Aorta (tissue), 5 donors: ENCODE measurements at places on chromosomes 13 and 19.
A peak's percentile ranks its signal among the peaks of the same experiment; 100 is the strongest.

GRCh38 chr13:109883181-109884180 lies 97.1 kb upstream of the IRS2 start:
- DNase-seq, result no peak

GRCh38 chr13:102028868-102029267 lies 373.0 kb downstream of the FGF14 start:
- no peak for DNase-seq

GRCh38 chr19:8340341-8341096 lies 2.5 kb downstream of the KANK3 start:
- DNase-seq, result no peak

GRCh38 chr19:39467941-39468340 lies 12.7 kb upstream of the TIMM50 start:
- DNase-seq, result no peak

GRCh38 chr13:83498481-83499190 lies 383.6 kb downstream of the SLITRK1 start:
- no peak for DNase-seq

- DNase-seq, result no peak
These were observed 9.6 kb upstream of the METTL21C start for GRCh38 chr13:102704238-102705058.

DNA sequence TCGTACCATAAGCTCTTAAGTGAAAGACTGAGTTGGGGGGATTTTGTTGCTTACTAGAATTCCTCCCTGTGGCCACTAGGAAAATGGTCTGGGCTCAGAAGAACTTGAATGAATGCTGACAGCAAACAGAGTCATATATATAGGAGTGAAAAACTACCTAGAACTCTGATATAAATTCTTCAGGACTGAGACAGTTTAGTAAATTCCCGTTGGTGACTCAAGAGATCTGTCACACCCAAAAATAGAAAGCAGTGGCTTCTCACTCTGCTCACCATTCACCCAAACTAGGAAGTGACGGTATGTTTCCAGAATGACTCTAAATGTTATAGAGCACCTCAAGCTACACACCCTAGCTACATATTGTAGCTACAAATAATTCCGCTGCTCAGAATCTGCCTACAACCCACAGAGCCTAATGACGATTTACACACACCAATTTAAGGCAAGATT lies 116.2 kb downstream of the TBC1D4 start:
- no peak for DNase-seq

DNA sequence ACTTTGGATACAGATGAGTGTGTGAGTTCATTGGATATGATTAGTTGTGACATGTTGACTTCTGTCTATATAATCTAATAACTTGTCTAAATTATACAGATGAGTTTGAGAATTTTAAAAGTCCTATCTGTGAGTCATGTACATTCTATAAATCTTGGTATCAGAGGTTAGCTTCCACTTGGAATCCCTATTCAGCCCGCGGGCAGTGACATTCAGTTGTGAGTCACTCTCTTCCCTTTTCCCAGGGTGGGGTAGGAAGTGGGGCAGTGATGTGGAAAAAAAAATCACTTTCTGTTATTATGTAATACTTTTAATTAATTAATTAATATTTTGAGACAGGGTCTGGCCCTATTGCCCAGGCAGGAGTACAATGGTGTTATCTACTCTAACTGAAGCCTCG lies 33.0 kb upstream of the ZNF808 start:
- DNase-seq, result no peak

- no peak for DNase-seq
These were observed 58.9 kb downstream of the RAP2A start for GRCh38 chr13:97492684-97493371.

GRCh38 chr19:10193790-10194499 lies 808 bp downstream of the DNMT1 start:
- DNase-seq, result no peak

GRCh38 chr19:29878973-29879654 lies 62.9 kb upstream of the URI1 start:
- peak; percentile 78 for DNase-seq

DNA sequence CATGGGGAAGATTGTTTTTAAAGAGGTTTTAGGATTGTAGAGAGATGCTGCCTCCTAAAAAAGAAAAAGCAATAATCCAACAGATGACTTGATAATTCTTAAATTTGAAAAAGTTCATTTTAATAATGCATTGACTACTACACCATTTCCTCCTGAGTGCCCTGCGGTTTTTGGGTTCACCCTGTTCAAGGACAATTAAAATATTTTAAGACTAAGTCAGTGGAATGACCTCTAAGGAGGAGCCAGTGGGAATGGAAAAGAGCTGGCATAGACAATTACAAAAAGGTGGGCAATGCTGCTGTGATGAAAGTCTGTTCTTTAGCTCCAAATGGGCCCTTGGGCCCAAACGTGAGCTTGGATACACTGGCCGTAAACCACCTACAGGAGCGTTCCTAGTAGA lies 217.8 kb downstream of the LHFPL6 start:
- no peak for DNase-seq

- DNase-seq, result no peak
These were observed 953 bp downstream of the DZIP1 start for GRCh38 chr13:95643571-95643935.

- no peak for DNase-seq
These were observed 194.3 kb downstream of the DLEU7 start for GRCh38 chr13:50649211-50649610.

DNA sequence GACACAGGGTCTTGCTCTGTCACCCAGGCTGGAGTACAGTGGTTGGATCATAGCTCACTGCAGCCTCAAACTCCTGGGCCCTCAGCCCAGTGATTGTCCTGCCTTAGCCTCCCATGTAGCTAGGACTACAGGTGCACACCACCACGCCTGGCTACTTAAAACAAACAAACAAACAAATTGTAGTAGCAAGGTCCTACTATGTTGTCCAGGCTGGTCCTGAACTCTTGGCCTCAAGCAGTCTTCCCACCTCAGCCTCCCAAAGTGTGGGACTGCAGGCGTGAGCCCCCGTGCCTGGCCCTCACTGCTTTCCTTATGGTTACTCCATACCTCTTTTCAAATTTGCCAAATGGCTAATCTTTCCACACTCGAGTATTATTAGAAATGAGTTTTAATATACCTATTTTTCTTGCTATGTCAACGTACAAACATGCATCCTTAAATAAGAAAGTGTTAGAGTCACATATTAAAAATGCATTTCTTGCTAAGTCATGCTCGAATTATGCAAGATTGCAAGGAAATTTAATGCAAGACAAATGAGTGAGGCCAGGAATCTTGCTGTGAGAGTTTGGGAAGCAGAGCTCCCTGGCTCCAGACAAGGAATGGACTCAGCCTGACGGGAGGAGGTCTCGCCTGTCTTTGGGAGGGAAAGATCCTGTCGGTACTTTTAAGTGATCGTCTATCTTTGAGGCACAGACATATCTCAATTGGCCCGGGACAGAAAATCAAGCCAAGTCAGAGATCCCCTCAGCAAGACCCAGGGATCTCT lies 39.4 kb downstream of the RFX2 start:
- DNase-seq, result peak; percentile 75

- DNase-seq, result peak; percentile 90
These were observed 17.5 kb downstream of the SYDE1 start for GRCh38 chr19:15124572-15125231.

- no peak for DNase-seq
These were observed 367.9 kb downstream of the LIG4 start for GRCh38 chr13:107847406-107847805.

- DNase-seq, result no peak
These were observed 31.1 kb upstream of the ZNF599 start for GRCh38 chr19:34804115-34804514.

- no peak for DNase-seq
These were observed 122.9 kb downstream of the OLFM4 start for GRCh38 chr13:53151336-53152056.

GRCh38 chr13:74270018-74270417 lies 135.8 kb upstream of the KLF12 start:
- no peak for DNase-seq

GRCh38 chr19:51196181-51196580 lies 28.7 kb upstream of the CD33 start:
- no peak for DNase-seq

- no peak for DNase-seq
These were observed 113.7 kb downstream of the RFC3 start for GRCh38 chr13:33931397-33932311.

DNA sequence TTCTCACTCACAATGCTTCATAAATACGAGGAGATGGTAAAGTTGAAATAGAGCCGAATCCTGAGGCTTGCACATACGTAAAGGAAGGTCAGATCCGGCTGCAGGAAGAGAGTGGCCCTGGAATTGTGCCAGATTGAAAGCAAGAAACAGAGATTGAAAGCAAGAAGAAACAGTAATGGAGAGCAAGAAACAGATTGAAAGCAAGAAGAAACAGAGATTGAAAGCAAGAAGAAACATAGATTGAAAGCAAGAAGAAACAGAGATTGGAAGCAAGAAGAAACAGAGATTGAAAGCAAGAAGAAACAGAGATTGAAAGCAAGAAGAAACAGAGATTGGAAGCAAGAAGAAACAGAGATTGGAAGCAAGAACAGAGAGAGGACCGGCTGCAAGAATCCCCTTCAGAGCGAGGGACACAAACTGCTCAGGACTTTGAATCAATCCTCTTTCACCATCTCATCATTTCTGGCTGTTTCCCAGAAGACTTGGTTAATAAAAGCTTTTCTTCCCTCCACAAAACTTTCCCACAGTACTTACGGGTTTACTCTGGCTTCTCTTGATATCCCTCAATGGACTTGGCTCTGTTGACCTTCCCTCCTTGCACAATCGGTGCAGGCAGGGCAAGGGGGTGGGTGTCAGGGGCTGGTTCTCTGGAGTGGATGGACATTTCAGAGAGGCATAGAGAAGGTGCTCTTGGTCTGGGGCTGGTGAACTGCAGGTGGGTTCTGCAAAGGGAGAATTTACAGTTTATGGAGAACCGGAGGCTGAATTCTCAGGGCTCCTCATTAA lies 25.5 kb downstream of the OR7A5 start:
- no peak for DNase-seq

- DNase-seq, result no peak
These were observed 136.7 kb downstream of the ZDHHC20 start for GRCh38 chr13:21322327-21322965.

GRCh38 chr19:6038634-6039405 lies 60.9 kb upstream of the RANBP3 start:
- DNase-seq, result no peak

DNA sequence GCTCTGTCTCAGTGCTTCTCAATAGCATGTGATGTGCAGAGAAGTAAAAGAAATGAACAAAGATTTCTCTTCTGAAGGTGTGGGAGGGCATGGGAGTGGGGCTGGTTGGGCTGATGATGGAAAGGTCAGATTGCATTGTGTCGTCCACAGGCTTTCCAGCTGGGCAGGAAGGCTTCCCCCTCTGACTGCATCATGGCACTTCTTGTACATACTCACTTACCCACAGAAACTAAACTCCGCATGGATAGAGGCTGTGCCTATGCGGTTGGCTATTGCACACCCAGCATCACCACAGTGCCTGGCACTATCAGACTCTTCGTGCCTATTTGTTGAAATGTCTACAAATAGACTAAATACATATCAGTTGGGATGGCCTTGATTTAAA lies 24.4 kb upstream of the TNFSF11 start:
- no peak for DNase-seq

- DNase-seq, result no peak
These were observed 148.6 kb downstream of the SLITRK6 start for GRCh38 chr13:85650613-85651012.

GRCh38 chr13:84962141-84962750 lies 837.0 kb downstream of the SLITRK6 start:
- peak; percentile 51 for DNase-seq

DNA sequence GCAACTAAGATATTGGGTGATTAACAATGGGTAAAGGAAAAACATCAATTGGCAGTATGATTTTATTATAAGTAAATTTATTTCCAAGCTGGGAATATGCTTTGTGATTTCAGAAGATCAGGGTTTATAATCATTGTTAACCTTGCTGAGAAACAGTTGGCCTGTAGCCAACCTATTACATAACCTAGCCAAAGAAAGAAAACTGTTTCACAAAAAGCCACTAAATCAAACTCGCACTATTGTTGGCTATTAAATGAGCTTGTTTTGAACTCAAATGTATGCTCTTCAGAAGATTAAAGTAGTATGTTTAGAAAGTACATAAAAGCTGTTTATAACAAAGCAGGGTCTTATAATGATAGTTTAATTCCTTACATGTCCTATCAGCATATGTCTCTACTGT lies 151.7 kb downstream of the LHFPL6 start:
- no peak for DNase-seq

DNA sequence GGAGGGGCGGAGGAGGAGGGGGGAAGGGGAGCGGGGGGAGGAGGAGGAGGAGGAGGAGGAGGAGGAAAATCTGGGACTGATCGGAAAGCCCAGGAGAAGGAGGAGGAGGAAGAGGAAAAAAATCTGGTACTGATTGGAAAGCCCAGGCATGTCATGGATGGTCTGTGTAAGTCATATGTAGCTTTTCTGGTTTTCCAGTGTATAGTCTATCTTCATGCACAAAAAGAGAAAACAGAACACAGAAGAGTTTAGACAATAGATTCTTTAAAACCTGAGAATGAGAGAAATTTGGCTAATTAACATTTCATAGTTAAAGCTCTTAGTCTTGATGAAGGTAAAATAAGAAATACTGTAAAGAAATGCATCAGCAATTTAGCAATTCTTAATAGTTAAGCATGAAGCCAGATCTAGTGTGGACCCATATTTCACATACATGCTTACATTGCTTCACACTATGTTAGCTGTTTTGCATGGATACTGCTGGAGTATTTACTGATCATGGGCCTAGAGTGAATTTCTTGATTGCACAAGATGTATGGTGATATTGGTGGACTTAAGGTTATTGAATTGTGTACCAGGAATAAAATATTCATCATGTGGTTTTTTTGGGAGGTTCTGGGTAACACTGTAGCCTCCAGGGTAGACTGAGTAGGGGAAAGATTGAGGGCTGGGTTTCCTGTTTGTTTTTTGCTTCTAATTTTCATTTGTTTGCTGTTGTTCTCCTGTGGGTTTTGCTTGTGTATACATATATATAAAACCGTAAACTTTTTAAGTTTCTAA lies 41.4 kb downstream of the SUCLA2 start:
- no peak for DNase-seq

DNA sequence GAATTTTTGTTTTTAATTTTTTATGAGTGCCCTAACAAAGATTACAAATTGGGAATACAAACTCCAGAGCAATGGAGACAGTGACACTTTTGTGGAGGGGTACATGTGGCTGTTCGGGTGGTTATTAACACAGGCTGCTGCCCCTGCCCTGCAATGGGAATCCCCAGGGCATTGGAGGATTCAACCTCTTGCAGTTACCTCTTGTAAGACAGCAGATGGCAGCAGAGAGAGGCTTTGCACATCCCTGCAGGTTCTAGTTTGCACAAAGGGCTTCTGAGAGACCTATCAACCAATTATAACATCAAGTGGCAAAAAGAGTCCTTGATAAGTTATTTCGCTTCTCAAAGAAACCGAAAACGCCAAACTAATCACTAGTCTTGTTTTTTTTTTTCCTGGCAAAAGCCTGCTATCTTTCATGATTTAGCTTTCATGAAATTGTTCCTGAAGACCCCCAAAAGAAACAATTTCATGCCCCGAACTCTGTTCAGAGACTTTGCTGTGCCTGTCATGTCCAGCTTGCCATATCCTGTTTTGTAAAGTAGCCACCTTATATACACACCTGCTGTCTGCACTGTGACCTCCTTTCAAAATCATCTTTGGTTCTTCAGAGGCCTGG lies 10.4 kb downstream of the GJB2 start:
- no peak for DNase-seq
